EH (cell line): ENCODE measurements at places on chromosomes 2 and 18.
A peak's percentile ranks its signal among the peaks of the same experiment; 100 is the strongest.

GRCh38 chr2:62149708-62150107, 46.2 kb upstream of the B3GNT2 start:
- peak; percentile 96 for DNase-seq

DNA sequence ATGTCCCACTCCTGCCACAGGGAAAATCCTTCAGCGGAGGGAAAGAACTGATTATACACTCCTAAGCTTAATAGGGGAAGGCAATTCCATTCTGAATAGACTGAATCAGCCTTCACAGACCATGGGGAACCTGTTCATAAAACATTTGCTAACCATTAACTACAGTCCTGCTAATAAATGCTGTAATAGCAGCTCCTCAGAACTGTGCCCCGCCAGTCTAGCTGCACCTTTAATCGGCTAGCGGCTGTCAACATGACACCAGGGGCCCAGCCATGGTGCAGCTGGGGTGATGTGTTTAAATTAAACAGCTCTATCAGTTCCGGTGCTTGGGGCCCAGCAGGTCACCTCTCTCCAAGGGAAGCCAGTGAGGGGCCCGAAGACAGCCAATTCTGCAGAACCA, 77.8 kb downstream of the GALNT14 start:
- DNase-seq = no peak

DNA sequence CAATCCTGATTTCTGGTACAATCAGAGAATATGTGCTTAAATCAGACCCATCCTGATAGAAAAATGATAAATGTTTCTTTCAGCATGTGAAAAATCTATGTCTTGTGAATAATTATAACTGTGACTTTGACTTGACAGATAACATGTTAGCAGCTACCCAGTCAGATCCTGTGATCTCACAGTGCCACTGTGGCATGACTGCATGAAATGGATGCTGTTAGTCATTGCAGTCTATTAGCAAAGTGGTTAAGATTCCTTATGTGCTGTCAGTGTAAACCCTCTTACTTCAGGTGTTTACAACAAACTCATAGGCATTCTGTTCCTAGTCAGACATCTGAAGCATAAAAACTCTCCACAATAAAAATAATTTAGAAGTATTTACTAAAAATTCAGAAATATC, 244.6 kb upstream of the RND3 start:
- peak; percentile 55 for DNase-seq

- peak; percentile 1 for DNase-seq
Observed at GRCh38 chr2:58702302-58702885, 461.3 kb upstream of the FANCL start.

- no peak for DNase-seq
Observed at GRCh38 chr2:241491549-241492173, 16.7 kb downstream of the STK25 start.

DNA sequence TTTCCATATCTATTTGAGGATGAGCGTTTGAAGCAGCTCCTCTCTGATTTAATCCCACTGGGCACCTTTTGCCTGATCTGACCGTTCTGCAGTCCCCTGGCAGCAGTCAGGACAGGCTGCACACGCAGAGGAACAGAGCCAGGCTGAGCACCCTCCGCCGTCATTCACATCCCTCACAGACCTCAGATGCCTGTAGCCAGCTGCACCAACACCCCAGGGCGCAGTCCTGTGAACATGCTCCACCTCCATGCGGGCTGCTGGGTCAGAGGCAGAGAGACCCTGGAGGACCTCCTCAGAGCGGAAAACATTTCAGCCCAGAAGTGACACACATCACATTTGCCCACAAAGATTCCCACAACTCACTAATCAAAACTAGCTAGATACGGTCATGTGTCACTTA, 146.1 kb downstream of the SEPTIN10 start:
- DNase-seq = no peak

DNA sequence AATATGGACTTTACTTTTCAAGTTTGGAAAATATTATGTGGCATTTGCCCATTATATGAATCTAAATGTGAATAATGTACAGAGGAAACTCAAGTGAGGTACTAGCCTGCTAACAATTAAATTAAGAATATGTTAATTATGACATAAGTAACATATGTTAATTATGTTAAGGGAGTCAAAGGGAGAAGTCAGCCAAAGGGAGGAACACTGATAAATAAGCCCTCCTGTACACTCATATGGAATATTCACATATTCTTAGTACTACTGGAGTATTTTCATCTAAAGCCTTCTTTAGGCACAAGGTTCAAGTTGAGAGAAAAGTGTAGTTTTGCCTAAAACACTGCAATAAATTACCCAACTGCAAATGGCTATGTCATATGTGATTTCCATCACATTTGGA, 30.1 kb downstream of the ITGB6 start:
- DNase-seq = no peak

DNA sequence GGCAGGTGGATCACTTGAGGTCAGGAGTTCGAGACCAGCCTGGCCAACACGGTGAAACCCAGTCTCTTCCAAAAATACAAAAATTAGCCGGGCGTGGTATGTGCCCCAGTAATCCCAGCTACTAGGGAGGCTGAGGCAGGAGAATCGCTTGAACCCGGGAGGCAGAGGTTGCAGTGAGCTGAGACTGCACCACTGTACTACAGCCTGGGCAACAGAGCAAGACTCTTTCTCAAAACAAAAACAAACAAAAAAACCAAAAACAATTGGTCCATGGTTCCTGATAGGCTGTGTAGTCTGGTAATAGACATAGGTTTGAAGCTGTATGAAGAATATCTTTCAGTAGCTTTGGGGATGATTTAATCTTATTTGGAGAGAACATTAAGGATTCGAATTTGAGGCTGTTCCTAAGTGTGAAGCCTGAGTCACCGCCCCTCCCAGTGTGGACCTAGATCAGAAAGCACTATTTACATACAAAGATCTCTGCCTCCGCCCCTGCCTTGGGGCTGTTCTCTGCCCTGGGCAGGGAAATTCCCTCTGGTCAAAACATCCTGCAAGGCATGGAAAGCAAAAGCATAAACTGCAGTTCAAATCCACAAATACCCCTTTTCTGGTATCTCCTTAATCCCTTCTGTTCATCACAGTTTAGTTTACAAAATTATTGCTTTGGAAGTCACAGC, 52.8 kb upstream of the PMAIP1 start:
- peak; percentile 68 for DNase-seq

DNA sequence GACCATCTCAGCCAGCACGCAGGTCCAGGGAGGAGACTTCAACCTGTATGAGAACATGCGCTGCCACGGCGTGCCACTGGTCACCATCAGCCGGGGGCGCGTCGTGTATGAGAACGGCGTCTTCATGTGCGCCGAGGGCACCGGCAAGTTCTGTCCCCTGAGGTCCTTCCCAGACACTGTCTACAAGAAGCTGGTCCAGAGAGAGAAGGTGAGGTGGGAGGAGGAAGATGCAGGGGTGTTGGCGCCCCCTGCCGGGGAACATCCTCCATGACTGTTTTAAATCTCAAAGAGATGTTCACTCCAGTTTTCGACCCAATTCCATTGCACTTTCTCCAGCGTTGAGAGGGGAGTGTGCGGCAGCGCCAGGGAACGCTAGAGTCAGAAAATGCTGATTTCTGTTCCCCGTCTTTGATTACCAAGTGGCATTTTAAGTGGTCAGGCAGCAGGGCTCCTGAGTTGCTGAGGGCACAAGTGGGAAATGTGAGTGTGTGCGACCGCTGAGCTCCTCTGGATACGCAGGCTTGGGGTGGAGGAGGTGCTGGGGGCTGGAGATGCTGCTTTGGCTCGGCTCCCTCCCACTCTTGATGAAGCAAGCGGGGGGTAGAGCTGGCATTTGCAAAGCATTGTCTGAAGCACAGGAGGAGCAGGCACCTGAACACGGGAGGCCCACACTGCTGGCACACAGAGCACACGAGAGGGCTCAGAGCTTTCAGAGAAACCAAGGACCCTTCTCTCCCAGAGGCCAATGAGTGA, 27.7 kb upstream of the MAPRE3 start:
- peak; percentile 59 for DNase-seq

GRCh38 chr2:143051465-143051864, 77.8 kb upstream of the ARHGAP15 start:
- no peak for DNase-seq

DNA sequence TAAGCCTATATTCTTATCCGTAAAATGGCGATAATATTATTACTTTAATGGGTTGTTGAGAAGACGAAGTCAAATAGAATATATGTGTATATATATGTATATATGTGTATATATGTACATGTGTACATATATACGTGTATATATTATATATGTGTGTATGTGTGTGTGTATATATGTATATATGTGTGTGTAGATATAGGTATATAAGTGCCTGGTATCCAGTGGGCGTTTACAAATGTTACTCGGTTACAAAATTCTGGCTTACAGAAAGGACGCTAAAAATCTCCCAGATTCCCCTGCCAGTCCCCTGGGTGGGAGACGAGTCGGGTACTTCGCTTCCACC, 295 bp upstream of the MTX2 start:
- DNase-seq = no peak

DNA sequence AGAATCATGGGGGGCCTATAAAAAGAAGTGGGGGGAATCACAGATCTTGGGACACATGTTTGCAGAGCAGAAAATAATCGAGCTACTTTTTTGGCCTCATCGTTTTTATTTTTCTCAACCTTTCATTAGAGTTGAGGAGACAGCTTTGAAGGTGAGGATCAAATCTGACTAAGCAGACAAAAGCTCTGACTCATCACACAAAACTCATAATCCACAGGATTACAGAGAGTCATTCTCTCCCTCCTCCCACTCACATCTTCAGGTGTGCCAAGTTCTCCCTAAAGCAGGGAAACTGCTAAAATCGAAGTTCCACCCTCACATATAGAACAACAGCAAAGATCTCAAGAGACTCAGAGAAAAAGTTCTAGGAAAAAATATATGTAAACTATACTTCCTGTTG, 15.6 kb downstream of the BAZ2B start:
- peak; percentile 39 for DNase-seq

GRCh38 chr18:70453058-70453775, 164.4 kb downstream of the SOCS6 start:
- peak; percentile 15 for DNase-seq

- peak; percentile 85 for DNase-seq
Observed at GRCh38 chr2:65040400-65041261, 15.6 kb upstream of the CEP68 start.
